ENCODE measurements at places on chromosomes 2 and 18. TPM values are rescaled to one million over a fixed set of nuclear protein-coding genes. Genes with fewer than 3 reads are reported as not detected.

SEMA4F gene
- 12.7 TPM for total RNA-seq

OTX1 gene
- 4.2 TPM for total RNA-seq

DSEL gene
- 1.4 TPM for total RNA-seq

LYPD6B gene
- 7.3 TPM for total RNA-seq

CGREF1 gene
- 0.70 TPM for total RNA-seq

SCYGR5 gene
- not detected for total RNA-seq

C1QL2 gene
- total RNA-seq = not detected

B4GALT6 gene
- 1.8 TPM for total RNA-seq

ZNF396 gene
- total RNA-seq = 0.19 TPM

GPR39 gene
- 10.9 TPM for total RNA-seq

SKA1 gene
- total RNA-seq = 6.5 TPM

CYRIA gene
- total RNA-seq = 1.1 TPM

UGT1A8 gene
- total RNA-seq = 0.37 TPM

AMER3 gene
- total RNA-seq = not detected

CNDP1 gene
- total RNA-seq = not detected

DLX1 gene
- not detected for total RNA-seq

PLEK gene
- total RNA-seq = 0.05 TPM

TTN gene
- not detected for total RNA-seq

DHRS9 gene
- total RNA-seq = 34.2 TPM

LBX2 gene
- total RNA-seq = 0.56 TPM

CPO gene
- not detected for total RNA-seq

HRH4 gene
- 0.07 TPM for total RNA-seq

REG1B gene
- not detected for total RNA-seq

BCL2 gene
- total RNA-seq = 2.7 TPM

TANC1 gene
- total RNA-seq = 34.1 TPM

EPB41L3 gene
- total RNA-seq = 1.6 TPM

GCFC2 gene
- 9.3 TPM for total RNA-seq

IHH gene
- total RNA-seq = not detected

KRTCAP3 gene
- 44.1 TPM for total RNA-seq

UGT1A5 gene
- total RNA-seq = 3.2 TPM

CSRNP3 gene
- 4.8 TPM for total RNA-seq

UPP2 gene
- not detected for total RNA-seq

UGT1A9 gene
- not detected for total RNA-seq

FNDC4 gene
- total RNA-seq = 12.5 TPM

LRRC30 gene
- not detected for total RNA-seq

MTA3 gene
- total RNA-seq = 23.6 TPM

PTPRN gene
- 0.49 TPM for total RNA-seq

PRSS56 gene
- not detected for total RNA-seq

CFC1 gene
- not detected for total RNA-seq
